Umbilical cord (tissue), 2 donors: ENCODE measurements at places on chromosomes 11 and 22.

- no peak for DNase-seq
Measured at GRCh38 chr11:2432171-2432621, 12.1 kb downstream of the TRPM5 start.

DNA sequence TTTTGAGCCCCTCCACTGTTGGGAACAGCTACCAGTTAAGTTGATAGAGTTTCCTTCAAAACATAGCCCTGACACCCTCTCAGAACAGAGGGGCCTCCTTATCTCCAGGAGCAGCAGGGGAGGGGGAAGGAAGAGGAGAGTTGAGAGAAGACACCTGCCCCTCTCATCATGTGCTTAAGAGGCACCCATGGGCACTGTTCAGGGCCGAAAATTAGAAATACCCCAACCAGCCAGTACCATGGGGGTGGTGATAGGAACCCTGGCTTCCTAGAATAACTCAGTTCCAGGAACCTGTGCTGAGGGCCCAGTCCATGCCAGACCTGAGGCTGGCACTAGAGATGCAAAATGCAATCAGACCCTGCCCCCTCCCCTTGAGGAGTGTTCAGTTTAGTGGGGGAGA is 9.3 kb upstream of the GDPD5 start:
- DNase-seq, result no peak

GRCh38 chr11:41189701-41190436 is 269.6 kb downstream of the LRRC4C start:
- no peak for DNase-seq

DNA sequence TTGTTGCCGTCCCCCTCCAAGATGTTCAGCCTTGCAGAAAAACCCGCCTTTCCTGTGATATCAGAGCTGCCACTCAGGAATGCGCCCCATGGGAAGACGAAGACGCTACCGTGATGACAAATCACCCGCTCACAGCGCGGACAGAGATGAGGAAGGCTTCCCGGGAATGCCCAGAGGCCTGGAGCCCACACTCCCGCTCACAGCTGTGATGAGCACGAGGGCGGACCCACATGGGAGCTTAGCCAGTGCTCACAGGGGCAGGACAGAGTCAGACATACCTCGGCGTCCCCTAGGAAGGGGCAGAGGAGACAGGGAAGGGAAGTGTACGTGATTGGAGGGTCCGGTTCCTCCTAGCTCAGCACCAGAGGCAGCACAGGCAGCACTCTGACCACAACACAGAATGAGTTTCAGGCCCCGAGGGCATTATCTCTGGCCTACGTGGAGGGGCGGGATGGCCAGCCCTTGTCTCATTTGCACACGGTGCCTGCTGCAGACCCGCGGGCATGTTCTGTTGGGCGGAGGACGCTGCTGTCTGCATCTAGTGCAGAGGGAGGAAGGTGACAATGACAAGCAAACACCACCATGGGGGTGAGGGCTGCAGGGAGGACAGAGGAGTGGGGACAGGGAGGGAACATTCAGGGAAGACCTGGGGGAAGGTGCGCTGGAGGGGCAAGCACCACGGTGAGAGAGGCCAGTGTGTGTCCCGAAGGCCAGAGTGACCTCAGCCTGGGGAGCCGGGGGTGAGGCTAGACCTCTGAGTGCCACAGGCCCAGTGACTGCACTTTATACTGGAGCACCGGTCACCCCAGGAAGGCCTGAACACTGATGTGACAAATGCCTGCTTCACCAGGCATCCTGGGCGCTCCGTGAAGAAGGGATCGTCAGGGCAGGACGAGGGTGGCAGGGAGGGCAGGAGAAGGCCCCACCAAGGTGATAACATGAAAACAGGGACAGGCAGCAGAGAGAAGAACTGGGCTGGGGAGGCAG is 79.6 kb downstream of the CELSR1 start:
- DNase-seq, result peak; percentile 63

- peak; percentile 79 for DNase-seq
Measured at GRCh38 chr11:9231848-9232177, 33.3 kb downstream of the DENND5A start.

GRCh38 chr22:44206330-44206645 is 25.6 kb downstream of the PARVG start:
- DNase-seq, result no peak

DNA sequence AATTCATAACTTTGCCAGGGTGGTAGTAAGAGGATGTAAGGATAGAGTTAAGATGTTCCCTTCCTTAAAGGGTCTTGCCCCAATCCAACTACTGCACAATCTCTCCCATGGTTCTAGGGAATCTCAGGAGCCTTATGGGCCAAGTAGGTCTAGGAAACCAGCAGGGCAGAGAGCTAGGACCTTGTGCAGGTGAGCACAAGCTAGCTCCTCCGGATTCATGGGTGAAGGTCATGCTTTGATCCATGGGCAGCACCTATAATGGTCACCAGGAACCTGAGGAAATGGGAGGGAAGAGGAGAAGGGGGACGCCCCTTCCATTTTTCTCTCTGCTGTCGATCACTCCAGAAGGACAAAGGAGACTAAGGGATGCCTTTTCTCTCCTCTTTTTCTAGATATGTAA is 16.8 kb downstream of the KCNJ11 start:
- DNase-seq, result no peak

GRCh38 chr22:48238284-48238915 is 1476.0 kb downstream of the TBC1D22A start:
- DNase-seq, result no peak

DNA sequence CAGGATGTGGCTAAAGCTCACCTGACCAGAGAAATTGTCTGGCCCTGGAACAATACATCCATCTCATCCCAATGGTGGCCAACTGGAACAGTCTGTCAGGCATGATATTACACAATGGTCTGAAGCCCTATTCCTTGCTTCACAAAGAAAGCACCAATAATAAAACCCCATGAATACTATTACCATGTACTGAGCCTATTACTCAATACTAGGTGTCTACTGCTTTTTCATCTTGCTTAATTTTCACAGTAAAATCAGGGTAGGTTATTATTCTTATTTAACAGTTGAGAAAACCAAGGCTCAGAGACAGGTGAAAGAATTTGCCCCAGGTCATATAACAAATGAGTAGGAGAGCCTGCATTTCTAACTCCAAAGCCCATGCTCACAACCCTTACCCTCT is 68.9 kb upstream of the CAPRIN1 start:
- DNase-seq, result no peak

GRCh38 chr22:19022755-19023154 is 86.7 kb upstream of the PRODH start:
- DNase-seq, result no peak

DNA sequence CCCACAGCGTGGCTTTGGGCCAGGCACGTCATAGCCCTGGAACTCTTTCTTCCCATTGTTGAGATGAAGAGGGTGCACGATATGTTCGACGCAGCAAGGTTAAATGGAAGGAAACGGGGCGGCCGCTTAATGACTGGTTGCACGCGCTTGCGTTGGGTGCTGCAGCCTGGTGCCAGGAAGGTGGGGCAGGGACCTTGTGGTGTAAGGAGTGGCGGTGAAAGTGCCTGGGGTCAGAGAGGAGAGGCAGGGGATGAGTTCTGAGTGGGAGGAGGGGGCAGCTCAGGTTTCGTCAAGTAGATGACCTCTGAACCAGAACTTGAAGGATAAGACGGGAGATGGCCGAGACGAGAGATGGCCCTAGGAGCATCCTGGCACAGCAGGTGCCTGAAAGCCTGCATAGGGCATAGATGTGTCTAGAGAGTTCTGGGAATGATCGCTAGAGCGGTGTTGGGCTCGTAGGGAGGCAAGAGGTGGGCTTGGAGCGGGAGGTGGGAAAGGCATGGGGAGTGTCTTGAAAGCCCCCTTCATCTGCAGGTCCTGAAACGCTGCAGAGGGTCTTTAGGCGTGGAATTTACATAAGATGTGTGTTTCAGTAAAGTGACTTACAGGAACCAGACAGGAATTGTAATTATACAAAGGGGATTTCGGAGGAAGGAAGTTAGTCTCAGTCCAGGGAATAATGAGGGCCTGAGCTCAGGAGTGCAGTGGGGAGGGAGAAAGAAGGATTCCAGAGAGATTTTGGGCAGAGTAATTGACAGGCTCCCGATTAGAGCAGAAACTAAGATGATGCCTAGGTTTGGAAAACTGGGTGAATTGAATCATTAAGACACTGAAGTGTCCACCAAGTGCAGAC is 43.2 kb upstream of the CLDN5 start:
- no peak for DNase-seq

DNA sequence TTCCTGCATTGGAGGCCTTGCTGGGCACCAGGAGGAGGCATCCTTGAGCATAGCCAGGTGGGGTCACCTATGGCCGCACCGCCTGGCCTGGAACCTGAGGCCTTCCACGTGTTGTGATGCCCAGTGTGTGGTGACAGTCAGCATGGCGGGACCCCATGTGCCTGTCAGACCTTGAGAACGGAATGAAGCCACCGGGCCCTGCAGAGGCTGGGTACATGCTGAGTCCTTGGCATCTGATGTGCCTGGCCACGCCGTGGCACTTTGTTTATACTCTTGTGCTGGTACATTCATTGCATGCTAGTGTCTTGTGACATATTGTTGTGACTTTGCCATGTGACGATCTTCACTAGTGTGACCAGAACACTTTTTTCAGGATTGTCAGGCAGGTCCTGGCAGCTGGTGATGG is 8.5 kb upstream of the MYO7A start:
- DNase-seq, result no peak

DNA sequence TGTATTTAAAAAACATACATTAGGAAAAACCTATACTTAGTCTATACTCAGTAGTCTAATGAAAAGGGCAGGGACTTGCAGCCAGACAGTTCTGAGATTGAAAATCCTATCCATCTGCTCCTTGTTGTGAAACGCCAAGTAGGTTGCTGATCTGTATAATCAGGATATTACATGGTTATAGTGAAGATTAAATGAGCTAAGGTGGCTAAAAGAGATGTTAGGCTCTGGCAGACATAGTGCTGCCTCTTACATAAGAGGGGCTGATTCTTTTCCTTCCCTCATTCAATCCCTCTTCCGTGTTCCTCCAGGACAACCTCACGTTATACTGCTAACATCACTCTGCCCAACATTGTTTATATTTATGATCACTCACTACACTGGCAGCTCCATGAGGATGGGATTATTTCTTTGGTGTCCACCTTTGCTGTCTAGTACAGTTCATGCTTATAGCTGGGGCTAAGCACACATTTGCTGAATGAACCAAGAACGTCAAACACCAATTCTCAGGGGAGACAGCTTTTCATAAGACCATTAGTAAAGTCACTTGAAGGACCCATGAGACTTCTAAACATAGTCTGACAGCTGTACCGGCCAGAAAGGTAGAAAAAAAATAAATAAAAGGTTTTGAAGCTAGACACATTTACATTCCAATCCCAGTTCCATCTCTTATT is 46.3 kb downstream of the GAB2 start:
- DNase-seq, result no peak

DNA sequence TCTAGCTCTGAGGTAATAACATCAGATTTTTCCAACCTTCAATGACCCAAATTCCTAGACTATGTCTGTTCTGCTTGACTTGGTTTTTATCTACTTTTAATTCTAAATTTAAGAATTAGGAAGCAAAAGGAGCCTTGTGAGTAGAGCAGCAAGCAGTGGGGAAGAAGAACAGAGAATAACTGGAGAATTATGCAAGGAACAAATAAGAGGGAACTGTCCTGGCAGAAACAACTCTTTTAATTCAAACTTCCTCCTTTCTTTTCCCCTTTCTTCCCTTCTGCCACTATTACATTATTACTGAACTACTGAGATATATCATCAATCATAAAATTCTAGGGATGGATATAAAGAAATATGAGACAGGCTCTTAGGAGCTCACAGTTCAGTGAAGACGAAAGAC is 276.1 kb downstream of the SBF2 start:
- no peak for DNase-seq

DNA sequence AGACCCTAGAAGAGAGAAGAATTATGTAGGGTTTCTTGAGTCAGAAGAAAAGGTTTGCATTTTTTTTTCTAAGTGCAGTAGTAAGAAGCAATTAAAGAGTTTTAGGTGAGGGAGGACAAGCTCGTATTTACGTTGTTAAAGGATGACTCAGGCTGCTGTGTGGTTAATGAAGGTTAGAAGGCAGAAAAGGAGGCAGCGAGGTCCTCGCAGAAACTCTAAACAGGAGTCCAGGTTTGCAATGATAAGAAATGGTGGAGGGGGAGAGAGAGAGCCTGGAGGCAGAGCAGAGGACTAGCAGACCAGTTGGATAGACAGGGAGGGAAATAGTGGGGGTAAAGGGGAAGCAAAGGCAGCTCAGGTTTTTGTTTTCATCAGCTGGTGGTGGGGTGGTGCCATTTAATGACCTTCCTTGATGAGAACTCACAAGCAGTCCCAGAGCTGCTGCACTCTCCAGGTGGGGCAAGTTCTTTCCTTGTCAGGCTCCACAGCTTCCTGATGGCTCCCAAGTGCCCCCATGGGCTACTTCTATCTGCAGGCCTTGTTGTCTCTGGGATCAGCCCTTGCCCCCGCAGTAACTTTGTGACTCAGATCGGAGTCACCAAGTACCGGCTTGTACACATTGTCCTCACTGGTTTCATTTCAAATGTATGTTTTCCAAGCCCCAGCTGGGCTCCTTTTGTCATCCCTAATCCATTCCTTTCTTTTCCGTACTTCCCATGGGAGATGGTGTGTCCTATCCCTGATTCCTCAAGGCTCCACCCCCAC is 8.3 kb upstream of the INSC start:
- DNase-seq, result no peak

DNA sequence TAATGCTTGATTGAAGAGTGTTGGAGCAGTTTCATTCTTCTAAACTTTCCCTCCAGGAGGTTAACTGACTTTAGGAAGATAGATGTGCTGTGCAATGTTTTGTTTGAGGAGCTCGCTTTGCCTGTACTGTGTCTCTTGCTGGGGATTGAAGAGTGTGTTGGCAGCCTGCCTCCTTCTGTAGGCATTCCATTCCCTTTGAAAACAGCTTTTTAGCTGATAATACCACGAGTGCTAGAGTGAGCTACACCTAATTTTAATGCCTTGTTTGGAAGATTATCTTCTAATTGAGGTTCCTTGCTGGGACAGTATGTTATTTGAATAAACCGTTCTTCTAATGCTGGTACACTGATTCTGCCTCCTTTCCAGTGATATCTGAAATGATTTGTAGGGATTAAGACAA is 7.2 kb downstream of the DDX10 start:
- peak; percentile 55 for DNase-seq

DNA sequence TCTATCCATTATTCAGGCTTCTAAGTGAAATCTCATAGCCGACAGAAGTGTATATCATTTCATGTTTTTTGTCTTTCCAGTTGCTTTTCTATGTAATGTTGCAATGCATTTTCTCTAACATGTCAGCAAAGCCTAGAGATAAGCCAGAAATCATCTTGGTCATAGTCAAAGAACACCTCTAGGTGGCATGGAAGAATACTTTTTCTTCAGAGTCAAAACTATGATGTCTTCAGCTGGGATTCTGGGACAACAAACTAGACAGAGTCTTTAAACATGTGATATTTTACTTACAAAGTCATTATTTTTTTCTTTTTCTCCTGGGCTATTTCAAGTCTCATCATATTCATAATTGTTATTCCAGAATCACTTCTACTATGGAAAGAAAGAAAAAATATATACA is 4.4 kb downstream of the GAS2 start:
- DNase-seq, result peak; percentile 41

DNA sequence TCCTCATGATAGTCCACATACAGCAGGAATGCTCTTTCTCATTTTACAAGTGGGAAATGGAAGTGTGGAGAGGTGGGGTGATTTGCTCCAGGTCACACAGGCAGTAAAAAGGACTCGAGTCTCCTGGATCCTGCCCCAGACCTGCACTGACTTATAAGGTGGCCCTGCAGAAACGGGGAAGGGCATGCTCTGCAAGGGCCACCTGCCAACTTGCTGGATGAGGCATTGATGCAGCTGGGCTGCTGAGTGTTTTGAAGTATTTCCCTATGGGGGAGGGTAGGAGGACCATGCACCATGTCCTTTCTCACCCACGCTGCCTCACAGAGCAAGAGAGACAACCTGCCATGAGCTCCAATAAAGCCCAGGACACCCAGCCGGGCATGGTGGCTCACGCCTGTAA is 36.9 kb downstream of the OR6Q1 start:
- no peak for DNase-seq
